Activated CD8-positive, alpha-beta T cell treated with anti-CD3 and anti-CD28 coated beads for 36 hours (primary cell): ENCODE measurements at places on chromosomes 11 and 22.

GRCh38 chr11:22681281-22681812, 14.9 kb downstream of the GAS2 start:
- DNase-seq = no peak

DNA sequence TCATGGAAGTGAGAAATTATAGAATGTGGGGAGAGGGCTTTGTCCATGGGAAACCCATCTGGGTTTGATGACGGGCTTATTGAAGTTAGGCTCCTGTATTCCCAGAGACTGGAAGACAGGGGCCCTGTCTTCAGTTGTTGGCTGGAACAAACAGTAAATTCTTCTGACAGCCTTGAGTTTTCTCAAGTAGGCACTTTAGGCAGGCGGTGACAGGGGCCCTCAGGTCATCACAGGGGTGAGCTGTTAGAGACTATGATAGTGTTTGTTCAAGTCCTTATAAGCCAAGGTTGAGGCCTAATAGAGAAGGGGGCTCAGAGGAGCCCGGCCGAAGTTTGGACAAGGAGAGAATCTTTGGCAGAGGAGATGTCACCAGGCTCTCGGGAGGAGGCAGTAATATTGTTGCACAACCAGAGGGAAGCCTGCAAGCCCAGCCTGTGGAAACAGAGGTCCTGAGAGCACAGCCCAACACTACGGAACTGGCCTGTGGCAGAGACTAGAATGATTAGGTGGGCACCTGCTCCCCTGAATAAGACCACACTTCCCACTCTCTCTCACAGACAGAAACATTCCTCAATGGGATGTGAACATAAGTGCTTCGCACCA, 20.2 kb upstream of the IL17RA start:
- DNase-seq = no peak

GRCh38 chr11:58774164-58774593, 42.4 kb upstream of the GLYAT start:
- no peak for DNase-seq

DNA sequence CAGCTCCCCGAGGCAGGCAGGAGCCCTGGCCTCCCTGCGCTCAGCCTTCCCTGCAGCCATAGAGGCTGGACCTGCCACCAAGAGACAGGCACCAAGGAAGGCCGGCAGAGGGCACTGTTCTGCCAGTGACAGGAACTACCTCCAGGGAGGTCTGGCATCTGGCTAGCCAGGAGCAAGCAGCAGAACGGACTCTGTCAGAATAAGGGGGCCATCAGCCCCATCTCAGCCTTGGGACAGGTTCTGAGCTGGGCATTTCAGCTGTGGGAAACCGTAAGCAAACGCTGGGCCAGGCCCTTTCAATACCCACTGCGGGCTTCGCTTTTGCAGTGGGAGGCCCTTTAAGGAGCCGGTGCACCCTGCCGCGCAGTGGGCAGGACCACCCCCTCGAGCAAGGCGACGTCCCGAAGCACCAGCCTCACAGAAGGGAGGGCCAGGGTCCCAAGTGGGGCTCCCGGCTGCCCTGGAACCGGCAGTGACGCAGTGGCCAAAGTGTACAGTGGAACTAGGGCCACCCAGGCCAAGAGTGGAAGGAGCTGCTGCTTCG, 18.2 kb downstream of the IFT27 start:
- DNase-seq = peak; percentile 90

DNA sequence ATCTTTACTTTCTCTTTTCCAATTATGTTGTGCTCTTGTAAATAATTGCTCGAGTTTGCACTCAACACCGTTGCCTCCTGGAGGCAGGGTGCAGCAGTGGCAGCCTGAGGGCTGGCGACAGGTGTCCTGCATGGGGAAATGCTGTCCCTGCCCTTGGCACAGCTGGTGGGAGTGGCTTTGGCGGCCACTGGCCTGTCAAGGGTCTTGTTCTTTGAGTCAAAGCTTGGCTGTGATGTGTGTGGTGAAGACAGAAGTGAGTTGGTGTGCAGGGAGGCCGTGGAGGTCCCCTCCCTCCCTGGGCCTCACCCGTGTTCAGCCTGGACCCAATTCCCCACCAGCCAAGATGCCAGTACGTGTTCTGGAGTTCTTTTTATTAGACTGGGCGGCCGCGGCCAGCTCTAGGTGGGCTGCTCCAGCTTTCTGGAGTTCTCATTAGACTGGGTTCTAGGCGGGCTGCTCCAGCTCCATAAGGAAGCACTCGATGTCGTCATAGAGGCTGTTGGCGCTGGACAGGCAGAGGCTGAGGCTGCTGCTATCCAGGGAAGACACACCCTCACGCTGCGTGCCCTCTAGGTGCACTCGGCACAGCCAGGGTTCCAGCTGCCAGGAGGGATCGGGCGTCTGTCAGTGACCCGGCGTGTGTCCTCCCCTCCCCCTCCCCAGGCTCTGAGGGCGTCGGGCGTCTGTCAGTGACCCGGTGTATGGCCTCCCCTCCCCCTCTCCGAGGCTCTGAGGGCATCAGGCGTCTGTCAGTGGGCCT, 3.4 kb downstream of the IRF7 start:
- DNase-seq = peak; percentile 47

GRCh38 chr11:2912498-2912897, 16.7 kb downstream of the PHLDA2 start:
- no peak for DNase-seq

DNA sequence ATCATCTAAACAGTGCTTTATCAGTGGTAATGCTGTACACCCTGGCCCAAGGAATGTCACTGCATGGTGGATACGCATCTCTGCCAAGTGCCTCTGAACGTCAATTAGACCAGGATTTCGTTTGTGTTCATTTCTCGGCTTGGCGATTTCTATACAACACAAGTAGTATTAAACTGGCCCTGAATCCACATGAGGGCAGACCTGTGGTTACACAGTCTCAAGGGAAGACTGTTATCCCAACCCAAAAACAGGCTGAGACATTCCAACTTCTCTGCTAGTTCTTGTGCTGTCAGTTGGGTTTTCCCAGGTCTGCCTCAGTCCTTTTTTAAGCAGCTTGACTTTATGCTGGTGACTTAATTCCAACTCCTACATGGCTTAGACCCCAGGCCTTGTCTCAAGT, 58.1 kb downstream of the HIRA start:
- no peak for DNase-seq

- DNase-seq = no peak
Observed at GRCh38 chr11:96180341-96180740, 162.7 kb downstream of the MAML2 start.

DNA sequence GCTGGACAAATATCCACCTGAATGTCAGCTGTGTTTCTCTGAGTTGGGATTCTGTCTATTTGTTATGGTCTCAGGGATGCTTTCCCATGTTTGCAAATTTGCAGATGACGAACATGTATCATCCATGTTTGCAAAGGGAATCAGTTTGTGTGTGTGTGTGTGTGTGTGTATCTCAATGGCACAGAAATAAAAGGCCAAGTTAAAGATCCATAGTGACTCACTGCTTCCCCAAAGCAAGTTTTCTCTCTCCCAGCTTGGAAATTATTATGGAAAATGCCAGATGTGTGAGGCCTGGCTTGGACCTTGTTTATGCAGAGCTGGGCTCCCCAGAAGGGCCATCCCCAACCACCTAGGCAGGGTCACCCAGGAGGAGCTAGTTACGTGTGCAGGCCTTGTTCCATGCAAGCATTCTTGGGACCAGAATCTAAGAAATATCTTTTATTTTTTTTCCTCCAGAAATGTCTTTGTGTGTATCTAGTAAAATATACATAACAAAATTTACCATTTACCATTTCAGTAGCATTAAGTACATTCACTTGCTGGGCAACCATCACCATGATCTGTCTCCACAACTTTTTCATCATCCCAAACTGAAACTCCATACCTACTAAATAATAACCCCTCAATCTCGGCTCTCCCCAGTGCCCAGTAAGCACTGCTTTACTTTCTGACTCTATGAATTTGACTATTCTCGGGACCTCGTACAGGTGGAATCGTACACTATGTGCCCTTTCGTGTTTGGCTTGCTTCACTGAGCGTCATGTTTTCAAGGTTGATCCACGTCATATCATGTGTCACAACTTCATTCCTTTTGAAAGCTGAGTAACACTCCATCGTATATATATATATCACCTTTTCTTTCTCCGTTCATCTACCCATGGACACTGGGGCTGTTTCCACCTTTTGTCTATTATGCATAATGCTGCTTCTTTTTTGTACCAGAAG, 56.6 kb upstream of the WNT7B start:
- no peak for DNase-seq

DNA sequence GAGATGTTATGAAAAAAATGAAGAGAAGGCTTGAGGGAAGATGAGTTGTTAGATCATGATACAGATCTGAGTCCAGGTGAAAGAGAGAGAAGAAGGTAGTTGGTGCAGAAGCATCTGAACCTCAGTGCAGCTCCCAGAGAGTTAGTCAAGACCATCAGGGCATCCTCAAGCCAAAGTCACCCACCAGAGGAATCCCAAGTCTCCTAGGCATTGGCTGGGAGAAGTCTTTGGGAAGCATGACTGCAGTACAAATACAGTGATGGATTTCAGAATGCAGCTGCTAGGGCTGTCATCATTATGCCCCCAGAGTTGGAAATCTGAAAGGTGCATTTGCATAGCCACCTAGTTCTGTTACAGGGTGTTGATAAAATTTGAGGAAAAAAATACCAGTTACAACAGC, 59.7 kb upstream of the GALNT18 start:
- DNase-seq = no peak

- DNase-seq = no peak
Observed at GRCh38 chr22:39176714-39177455, 24.4 kb upstream of the CBX7 start.

DNA sequence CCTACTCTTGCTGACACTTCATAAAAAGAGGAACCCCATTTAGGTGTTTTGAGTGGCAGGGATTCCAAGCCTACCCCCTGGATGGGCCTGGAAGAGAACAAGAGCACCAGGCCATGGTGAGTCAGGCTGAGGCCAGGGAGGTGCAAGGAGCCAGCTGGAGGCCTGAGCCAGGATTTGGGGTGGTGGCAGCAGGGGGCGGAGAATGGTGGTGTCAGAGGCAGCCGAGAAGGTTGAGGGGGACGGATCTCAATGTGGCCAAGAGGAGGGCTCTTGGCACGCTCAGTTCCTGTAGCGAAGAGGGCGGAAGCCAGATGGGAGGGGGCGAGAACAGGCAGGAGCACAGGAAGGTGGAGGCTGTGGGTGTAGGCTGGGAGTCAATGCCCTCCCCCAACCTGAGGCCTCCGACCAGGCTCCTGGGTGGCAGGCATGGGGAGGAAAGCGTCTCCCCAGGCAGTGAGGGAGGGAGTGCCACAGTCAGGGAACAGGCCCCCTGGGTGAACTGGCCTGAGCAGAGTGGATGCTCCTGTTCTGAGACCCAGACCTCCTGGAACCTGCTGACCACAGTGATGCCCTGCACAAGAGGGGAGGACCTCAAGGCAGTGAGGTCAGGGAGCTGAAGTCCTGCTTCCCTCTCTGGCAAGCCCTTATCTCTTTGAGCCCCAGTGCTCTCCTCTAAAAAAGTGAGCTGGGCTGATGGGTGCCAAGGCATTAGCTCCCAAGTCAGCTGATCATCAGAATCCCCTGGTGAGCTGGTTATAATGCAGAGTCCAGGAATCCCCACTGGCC, 13.9 kb downstream of the RTN4RL2 start:
- DNase-seq = peak; percentile 82

DNA sequence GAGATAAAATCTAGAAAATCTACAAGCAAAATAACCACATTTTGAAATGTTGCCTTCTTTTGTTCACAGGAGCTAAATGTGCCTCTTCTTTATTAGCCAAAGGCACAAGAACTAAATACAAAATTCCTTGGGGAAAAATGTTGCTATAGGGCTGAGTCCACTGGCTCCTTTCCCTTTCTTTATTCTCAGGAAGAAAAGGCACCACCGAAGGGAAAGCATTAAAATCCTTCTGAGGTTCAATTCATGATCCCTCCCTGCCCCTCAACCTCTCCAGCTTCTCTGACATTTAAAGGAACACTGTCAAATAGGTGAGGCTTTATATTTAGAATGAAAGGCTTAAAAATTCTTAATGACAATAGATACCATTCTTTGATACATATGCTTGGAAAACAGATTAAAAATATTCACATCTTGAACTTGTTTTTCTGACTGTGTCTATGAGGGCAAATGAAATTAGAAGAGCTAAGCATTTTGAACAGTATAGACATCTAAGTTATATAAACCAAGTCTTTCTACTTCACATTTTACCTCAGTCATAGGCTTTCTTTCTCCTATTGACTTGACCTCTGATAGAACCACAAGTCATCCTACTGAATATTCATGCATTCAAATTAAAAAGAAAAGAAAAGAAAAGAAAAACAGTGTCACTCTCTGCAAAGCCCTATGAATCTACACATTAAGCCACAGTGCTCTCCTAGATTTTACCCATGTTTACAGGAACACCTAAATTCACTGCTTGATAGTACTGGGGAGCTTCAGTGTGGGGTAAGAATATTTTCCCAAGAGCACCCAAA, 148.2 kb downstream of the MAML2 start:
- DNase-seq = no peak

DNA sequence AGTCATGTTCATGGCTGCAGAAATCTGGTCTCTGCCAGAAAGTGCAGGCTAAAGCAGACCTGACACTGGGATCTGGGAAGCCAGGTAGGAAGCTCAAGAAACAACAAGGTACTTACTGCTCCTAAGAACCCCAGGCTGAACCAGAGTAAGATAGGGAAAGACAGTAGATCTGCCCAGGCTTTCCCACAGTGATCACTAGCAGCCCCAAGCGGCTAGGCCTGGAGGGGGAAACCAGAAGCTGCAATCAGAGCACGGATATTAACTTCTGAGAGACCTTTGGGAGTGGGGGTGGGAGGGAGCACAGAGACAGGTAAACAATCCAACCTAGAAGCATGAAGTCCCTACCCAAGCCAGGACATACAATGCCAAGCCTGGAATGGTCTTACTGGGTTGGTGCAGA, 135.2 kb upstream of the C11orf58 start:
- DNase-seq = no peak

DNA sequence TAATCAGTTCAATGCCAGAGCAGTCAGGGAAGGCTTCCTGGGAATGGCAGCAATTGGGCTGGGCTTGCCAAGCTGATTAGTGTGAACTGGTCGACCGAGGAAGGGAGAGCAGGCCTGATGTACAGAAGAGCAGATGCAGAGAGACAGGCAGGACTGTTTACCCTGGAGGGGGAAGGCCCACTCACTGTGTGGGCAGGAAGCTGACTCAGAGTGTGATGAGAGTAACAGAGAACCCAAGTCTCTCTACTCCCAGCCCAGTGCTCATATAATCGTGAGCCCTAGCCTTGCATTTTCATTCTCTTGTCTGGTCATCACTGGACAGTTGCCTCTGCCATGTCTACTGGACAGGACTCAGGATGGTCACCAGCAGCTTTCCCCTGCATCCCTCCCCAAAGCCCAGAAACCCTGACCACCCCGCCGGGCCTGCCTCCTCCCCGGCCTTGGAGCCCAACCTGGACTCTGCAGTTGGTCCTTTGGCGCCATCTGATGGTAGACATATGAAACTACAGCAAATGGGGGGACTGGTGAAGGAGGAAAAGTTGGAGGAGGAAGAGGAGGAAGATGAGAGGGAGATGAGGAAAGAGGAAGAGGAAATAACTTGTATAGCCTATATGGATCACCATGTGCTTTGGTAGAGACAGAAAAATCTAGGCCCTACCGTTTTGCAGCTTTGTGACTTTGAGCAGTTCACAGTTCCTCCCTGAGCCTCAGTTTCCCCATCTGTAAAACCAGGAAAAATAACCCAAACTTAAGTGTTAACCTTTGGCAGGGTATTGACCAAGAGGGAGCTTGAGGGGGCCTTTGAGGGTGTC, 43.4 kb upstream of the PRDM11 start:
- DNase-seq = peak; percentile 91

- DNase-seq = no peak
Observed at GRCh38 chr11:32358729-32359128, 76.6 kb downstream of the WT1 start.
